ENCODE measurements at places on chromosomes 6 and 20.

GRCh38 chr6:44151348-44152108, 7.1 kb upstream of the CAPN11 start:
- DNase-seq = peak; percentile 43

GRCh38 chr6:5942591-5942990, 64.1 kb downstream of the NRN1 start:
- no peak for DNase-seq

DNA sequence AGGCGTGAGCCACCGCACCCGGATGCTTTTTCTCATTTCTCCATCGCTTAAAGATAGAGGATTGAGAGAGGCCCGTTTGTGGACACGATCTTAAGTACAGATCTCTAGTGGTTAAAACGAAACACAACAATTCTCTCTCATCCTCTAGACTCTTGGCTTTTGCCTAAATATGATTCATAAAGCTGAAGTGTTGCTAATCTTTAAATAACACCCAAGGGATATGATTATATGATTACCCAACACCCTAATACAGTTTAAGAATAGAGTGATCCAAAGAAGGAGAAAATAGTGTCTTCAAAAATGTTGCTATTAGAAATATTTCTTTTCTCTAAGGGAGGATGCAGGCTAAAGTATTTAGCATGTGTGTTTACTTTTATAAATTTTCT, 50.4 kb downstream of the MTHFD1L start:
- DNase-seq = no peak

GRCh38 chr20:44776980-44777379, 31.3 kb downstream of the KCNK15 start:
- DNase-seq = no peak

DNA sequence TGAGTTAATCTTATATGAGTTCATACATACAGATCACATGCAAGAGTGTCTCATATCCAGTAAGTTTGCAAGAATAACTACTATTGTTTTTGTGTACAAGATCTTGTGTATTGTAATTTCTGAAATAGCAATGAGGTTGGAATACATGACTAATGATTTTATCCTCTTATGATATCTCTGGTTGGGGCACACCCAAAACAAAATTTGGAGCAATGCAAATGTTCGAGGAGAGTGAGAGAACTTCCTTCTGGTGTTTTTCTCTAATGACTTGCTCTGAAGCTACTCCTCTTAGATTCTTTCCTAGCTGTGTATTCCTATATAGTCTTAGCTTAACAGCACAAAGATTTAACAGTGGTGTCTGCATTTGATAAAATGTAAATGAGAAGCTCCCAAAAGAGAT, 252.5 kb downstream of the LAMA2 start:
- DNase-seq = no peak

DNA sequence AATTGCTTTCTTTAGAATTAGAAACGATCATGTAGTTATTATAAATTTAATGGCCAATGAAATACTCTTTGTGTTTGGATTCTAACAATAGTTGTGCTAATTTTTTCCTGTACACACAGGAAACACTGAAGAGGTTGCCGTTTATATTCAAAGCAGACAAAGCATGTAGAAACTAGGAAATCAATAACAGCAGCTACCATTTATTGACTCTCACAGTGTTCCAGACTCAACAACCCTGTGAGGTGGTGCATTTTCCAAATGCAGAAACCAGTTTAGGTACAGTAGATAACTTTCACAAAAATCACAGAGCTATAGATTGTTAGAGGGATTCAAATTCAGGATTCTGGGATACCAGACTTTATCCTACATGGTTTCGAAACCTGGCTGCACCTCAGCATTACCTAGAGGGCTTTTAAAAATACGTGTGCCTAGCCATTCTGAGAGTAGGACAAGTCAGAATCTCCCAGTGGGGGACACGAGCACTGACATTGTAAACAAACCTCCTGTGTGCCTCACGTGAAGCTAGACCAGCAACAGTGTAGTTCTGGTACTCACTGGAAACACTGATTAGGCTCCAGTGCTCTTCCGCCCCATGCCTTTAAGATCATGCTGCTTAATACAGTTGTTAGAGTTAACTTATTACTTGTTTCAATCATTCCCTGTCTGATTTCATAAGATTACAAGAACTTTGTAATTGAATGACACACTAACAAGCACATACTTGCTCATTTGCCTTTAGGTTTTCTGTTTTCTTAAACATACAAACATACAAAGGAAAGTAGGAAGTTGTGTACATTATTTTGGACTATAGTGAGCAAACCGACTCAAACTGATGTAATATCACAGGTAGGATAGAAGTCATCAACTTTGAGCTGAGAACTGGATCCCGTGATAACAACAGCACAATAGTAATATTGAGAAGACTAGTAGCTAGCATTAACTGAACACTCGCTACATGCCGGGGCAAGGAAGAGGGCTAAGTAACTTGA, 65.8 kb downstream of the MAP3K4 start:
- no peak for DNase-seq

GRCh38 chr20:32155017-32155981, 45.8 kb downstream of the TM9SF4 start:
- DNase-seq = no peak

DNA sequence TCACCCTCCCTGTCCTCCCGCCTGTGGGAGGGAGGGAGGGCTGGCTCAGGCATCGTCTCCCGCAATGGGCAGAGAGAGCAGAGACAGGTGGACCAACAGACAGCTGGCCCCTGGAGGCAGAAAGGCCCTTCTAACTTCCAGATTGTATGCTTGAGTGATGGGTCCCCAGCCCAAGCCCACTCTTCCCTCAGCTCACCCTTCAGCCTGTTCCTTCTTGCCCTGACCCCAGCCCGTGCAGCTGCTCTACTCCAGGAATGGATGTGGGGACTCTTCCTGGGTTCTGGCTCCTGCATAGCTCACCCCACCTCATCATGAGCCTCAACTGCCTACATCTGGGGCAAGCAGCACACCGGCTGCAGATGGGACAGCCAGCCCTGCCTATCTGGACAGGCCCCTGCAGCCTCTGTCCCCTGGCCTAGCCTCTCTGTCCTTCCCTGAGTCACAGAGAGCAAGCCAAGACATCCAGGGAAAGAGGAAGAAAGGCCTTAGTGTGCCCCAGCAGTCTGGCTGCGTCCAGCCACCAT, 11.5 kb upstream of the SLC22A7 start:
- no peak for DNase-seq

- DNase-seq = no peak
These were observed 109.8 kb downstream of the SULF2 start for GRCh38 chr20:47675190-47676142.

DNA sequence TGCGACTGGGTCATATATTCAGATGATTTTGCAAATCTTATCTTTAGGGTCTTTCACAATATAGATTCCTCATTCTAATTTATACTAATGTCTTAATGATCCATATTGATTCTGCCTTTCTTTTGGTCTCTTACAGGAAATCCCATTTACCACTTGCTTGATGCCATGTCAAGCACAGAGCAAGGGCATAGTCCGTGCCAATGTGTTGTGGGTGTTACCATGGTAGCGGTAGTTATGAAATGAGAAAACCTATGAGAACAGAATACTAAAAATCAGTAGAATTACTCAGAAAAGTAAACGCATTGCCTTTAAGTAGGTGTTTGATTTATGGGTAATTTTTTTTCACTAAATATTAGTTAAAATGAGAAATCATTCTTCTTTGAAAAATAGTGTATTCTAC, 153.9 kb upstream of the RAB32 start:
- no peak for DNase-seq

Data from stimulated activated CD4-positive, alpha-beta T cell treated with anti-CD3 and anti-CD28 coated beads, TNF-alpha, amount 100 ng/mL, for 1 hour (primary cell).